ENCODE measurements at places on chromosomes 6 and 20. TPM values are rescaled to one million over a fixed set of nuclear protein-coding genes. Genes with fewer than 3 reads are reported as not detected.

- no peak for DNase-seq
Measured at GRCh38 chr6:160122744-160123143, 1.1 kb downstream of the SLC22A1 start.

The HCRTR2 gene
- not detected for total RNA-seq

The CST2 gene
- total RNA-seq = not detected

GRCh38 chr6:170288091-170288631, 2.7 kb downstream of the DLL1 start:
- no peak for DNase-seq

- no peak for DNase-seq
Measured at GRCh38 chr6:137487181-137487868, 6.9 kb downstream of the OLIG3 start.

- no peak for DNase-seq
Measured at GRCh38 chr6:57267586-57268293, 45.6 kb upstream of the RAB23 start.

The LINC00237 gene
- not detected for total RNA-seq

DNA sequence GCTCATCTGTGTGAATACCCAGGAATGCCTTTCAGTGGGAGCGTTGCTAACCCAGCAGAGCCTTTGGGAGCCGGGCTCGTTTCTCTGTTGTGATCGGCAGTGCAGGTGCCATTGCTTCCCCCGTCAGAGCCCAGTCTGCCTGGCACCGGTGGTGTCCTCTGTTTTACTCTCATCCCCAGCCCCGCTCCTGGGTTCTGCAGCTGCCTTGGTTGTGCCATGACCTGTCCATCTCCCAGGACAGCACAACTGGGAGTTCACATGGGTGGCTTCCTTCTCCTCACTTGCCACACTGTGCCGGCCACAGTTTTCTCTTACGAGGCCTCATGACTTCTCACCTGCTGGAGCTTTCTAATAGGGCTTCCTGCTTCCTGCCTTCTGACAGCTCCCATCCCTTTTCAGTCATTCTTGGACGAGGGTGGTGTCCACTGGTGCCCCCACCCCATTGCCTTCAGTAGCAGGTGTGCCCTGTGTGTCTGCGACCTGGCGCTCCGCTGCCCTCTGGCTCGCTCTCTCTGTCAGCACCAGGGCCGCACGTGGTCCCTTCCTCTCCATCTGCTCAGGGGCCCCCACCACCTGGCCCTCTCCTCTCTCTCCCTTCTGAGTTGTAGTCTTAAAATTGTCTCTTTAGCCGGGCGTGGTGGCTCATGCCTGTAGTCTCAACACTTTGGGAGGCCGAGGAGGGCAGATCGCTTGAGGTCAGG, 110.9 kb downstream of the RPP40 start:
- DNase-seq = no peak

- no peak for DNase-seq
Measured at GRCh38 chr6:89564752-89565427, 73.7 kb downstream of the LYRM2 start.

The GTSF1L gene
- total RNA-seq = not detected

The MEI4 gene
- not detected for total RNA-seq

The OR2J3 gene
- total RNA-seq = not detected

DNA sequence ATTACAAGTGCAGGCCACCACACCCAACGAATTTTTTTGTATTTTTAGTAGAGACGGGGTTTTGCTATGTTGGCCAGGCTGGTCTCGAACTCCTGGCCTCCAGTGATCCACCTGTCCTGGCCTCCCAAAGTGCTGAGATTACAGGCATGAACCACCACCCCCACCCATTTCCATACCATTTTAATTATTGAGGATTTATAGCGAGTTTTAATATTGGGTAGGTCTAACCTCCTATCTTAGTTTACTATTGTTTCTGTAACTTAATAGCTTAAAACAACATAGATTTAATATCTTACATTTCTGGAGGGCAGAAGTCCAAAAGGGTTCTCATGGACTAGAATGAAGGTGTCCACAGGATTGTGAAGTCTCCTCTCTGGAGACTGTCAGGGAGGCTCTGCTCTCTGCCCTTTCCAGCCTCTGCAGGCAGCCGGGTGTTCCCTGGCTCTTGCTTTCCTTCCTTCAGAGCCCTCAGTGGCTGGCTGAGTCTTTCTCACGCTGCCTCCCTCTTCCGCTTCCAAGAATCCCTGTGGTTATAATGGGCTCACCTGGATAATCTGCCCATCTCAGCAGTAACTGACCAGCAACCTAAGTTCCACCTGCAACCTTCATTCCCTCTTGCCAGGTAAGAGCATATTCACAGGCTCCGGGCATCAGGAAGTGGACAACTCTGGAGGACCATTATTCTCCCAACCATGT, 18.6 kb upstream of the BCAS4 start:
- DNase-seq = no peak

The SRF gene
- 45.9 TPM for total RNA-seq

DNA sequence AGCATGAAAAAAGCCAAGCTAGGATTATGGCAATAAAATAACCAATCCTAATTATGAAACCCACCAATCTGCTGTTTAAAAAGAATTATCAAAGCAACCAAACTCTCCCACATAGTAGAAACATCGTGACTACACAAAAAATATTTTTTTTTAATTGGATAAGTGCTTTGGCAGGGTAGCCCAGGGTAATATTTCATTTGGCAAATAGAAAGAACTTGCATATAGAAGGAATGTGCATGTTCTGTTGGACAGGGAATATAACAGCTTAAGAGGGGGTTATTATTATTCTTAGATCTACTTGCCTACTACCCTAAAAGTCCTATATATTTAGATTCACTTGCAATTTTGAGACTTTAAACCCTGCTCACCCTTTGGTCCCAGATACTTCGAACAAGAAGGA, 972 bp downstream of the GSTA3 start:
- DNase-seq = no peak

GRCh38 chr6:155084431-155085123, 89.5 kb downstream of the TIAM2 start:
- no peak for DNase-seq

DNA sequence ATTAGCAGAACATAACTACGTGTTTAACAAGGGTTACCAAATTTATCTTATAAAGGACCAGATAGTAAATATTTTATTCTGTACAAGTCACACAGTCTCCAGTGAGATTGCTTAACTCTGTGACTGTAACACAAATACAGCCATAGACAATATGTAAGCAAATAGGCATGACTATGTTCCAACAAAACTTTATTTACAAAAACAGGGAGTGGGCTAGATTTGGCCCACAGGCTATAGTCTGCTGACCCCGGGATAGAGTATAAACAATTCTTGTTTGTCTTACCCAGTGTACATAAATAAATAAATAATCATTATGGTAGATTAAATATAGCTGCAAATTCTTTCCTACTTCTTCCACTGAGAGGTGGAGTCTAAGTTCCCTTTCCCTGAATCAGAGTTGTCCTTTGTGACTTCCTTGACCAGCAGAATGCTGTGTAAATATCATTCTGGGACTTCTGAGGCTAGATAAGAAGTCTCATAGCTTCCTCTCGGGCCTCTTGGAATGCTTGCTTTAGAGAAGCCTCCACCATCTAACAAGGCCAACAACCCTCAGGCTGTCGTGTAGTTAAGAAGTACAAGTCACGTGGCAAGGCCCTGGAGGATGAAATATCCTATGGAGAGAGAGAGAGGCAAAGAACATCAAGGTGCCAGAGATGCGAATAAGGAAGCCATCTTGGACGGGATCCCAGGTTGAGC, 59.1 kb upstream of the TMEM244 start:
- DNase-seq = no peak

The CYP21A2 gene
- 0.23 TPM for total RNA-seq

The OR2B6 gene
- total RNA-seq = not detected

The KIF25 gene
- total RNA-seq = not detected

The MCCD1 gene
- total RNA-seq = not detected

GRCh38 chr6:72081871-72082270, 195.5 kb downstream of the RIMS1 start:
- DNase-seq = no peak

DNA sequence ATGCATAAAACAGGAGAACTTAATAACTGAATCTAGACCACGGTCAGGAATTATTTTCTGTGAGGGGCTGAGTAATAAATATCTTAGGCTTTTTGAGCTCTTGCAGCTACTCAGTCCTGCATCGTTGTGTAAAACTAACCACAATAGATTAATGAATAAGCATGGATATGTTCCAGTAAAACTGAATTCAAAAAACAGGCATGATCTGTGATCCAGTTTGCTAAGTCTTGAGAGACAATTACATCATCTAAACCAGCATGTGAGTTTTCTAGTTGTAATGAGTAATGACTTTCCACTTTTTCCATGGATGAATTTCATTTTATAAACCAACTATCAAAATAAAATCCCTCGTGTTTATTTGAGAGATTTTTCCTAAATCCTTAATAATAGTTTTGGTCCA, 336.8 kb downstream of the RFPL4B start:
- no peak for DNase-seq

- DNase-seq = no peak
Measured at GRCh38 chr6:35069262-35069661, 71.9 kb downstream of the TCP11 start.

The DZANK1 gene
- total RNA-seq = 1.4 TPM

DNA sequence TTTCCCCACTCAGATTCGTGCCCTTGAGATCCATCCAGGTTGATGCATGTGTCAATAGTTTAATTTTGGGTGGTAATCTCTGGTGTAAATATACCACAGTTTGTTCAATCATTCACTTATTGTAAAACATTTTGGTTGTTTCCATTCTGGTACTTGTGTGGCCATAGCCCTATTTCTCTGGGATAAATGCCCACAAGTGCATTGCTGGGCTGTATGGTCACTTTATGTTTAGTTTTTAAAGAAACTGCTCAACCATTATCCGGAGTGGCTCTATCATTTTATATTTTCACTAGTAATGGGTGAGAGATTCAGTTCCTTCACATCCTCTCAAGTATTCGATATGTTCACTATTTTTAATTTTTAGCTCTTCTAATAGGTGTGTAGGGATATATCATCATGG, 60.7 kb upstream of the RNF24 start:
- no peak for DNase-seq

DNA sequence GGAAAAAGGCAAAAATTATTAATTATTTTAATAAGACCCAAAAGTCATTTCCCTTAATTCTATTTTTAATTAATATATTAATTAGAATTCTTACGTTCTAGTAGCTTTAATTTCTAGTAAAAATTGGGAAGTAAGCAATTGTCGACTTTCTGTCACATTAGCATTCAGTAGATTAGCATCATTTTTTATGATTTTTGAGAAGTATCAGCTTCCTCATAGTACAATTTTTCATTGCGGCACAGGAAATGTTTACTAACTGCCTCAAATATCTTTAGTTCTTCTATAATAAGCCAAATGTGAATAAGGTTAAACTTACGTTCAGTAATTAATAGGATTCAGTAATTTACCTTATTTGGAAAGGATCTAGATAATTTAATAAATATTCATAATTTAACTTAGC, 687.4 kb downstream of the EPM2A start:
- no peak for DNase-seq

The PFDN4 gene
- total RNA-seq = 28.1 TPM

DNA sequence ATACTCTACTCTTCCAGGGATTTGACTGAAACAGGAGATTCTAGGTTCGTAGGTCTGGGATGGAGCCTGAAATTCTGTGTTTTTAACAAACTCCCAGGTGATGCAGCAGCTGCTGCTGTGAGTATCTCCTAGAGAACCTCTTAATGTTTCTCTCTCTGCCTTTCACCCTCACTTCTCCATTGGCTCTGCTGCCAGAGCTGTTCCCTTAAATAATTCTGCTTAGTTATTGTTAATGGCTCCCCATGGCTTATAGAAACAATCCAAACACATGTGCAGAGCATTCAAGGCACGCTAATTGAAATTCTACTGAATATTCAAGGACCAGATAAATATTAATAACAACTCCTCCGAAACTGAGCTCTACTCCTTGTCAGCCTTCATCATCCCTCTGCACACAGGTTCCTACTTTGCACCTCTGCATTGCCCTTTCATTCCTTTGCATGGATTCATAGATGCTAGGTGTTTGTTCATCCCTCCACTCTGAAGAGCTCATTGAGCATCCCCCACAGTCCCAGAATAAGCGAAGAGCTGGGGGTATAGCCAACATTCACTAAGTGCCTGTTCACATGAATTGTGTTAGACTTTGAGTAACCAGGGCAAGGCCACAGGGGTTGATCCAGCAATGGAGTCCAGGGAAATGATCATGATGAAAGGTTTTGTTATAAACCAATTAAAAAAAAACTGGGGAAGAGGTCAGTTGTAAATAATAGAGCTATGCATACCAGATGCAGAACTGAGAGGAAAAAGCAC, 488.4 kb upstream of the JAG1 start:
- DNase-seq = no peak

DNA sequence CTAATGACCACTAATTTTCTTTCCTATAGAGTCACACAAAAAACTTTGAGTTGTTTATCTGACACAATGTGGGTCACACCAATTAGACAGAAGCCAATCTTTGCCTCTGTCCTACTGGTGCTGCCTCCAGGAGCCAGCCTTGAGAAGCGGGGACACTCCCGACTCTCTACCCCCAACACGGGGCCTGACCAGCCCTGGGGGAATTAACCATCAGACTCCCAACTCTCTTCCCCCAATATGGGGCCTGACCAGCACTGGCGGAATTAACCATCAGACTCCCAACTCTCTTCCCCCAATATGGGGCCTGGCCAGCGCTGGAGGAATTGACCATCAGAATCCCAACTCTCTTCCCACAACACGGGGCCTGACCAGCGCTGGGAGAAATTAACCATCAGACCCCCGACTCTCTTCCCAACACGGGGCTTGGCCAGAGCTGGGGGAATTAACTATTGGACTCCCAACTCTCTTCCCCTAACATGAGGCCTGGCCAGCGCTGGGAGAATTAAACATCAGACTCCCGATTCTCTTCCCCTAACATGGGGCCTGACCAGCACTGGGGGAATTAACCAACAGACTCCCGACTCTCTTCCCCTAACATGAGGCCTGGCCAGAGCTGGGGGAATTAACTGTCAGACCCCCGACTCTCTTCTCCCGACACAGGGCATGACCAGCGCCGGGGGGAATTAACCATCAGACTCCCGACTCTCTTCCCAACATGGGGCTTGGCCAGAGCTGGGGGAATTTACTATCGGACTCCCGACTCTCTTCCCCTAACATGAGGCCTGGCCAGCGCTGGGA, 12.5 kb downstream of the CST7 start:
- DNase-seq = peak; percentile 11

GRCh38 chr6:13066820-13067219, 261.5 kb downstream of the TBC1D7 start:
- no peak for DNase-seq

DNA sequence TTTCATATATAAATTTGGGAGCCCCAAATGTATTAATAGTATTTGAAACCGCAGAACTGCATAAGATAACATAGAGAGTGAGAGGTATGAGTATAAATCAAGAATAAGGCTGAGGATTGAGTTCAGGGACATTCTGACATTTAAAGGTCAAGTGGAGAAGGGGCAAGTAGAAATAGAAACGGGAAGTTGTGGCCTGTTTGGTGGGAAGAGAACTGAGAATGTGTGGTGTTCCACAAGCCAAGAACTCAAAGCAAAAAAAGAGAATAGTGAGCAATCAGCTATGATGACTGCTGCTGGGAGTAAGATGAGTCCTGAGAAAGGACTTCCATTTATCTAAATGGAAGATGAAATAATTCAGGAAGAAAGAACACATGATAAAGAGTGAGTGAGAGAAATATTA, 418.4 kb downstream of the CD109 start:
- no peak for DNase-seq

Measured in activated CD4-positive, alpha-beta memory T cell treated with anti-CD3 and anti-CD28 coated beads, Interleukin-2, amount 10 ng/mL, durations not matched to agents 7 days and 5 days (primary cell).